ENCODE measurements at places on chromosomes 12 and 14.

DNA sequence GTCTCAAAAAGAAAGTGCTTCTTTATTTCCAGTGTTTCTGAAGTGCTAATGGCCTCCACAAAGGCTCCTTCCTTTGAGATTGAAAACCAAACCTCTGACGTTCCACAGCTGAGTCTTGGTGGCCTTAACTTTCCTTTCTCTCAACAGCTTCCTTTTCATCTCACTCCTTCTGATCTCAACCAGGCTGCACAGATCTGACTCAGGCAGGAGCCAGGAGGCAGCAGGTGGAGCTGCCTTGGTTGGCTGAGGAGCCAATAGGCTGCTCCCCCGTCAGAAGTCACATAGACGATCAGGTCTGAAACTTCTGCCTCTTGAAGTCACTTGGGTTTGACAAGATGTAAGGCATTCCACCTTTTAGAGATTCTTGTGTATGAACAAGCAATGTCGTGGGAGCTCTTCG, 9.1 kb upstream of the KCNA5 start:
- no peak for DNase-seq

- DNase-seq: peak; percentile 91
Measured at GRCh38 chr14:74240794-74241651, 1.8 kb downstream of the VSX2 start.

DNA sequence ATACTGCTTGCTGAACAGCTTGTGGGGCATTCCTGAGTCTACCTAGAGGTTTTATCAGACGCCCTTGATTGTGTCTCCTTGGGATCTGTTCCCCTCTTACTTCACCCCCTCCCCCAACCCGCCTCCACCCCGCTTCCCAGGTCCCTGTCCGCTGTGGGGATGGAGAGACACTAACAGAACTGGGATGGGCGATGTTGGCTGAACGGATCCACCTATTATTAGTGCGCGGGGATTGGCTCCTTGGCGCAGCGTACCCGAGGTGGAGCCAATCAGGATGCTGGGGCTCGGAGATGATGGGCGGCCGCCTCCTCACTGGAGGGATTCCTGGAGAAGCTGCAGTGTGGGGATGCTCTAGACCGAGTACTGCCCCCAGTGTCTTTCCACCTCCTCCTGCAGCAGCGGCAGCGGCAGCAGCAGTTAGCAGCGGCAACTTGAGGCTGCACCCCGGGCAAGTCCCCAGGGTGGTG, at the start of gene SYT1:
Gene SYT1 (plus strand): TSS at position 372 of the 467 bp plus-strand sequence.
- DNase-seq: peak; percentile 75

DNA sequence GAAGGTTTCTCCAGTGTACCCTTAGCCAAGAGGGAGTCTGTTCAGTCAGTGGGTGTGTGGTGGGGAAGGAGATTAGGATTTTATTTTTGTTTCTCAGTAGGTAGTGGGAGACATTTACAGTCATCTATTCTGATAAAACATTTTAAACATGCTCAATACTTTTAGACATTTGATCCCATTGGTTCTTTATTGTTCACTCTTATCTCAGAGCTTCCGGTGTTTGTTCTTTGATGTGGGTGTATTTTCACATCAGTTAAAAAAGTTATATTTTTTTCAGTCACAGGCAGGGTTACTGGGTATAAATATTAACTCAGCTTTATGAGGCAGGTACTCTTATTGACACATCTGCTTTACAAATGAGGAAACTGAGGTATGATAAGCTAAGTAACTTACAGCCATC, 43.3 kb upstream of the LRRK2 start:
- no peak for DNase-seq

GRCh38 chr14:99537399-99537798, 56.2 kb downstream of the CCNK start:
- DNase-seq: no peak

DNA sequence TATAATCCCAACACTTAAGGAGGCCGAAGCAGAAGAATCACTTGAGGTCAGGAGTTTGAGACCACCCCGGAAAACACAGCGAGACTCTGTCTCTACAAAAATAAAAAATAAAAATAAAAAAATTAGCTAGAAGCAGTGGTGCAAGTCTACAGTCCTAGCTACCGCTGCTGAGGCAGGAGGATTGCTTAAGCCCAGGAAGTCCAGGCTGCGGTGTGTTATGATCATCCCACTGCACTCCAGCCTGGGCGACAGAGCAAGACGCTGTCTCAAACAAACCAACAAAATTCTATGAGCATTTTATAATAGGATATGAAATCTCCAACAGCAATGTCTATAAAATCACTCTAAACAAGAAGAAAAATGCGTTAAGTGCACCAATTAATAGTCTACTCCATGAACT, 75.3 kb downstream of the PPP1R12A start:
- no peak for DNase-seq

DNA sequence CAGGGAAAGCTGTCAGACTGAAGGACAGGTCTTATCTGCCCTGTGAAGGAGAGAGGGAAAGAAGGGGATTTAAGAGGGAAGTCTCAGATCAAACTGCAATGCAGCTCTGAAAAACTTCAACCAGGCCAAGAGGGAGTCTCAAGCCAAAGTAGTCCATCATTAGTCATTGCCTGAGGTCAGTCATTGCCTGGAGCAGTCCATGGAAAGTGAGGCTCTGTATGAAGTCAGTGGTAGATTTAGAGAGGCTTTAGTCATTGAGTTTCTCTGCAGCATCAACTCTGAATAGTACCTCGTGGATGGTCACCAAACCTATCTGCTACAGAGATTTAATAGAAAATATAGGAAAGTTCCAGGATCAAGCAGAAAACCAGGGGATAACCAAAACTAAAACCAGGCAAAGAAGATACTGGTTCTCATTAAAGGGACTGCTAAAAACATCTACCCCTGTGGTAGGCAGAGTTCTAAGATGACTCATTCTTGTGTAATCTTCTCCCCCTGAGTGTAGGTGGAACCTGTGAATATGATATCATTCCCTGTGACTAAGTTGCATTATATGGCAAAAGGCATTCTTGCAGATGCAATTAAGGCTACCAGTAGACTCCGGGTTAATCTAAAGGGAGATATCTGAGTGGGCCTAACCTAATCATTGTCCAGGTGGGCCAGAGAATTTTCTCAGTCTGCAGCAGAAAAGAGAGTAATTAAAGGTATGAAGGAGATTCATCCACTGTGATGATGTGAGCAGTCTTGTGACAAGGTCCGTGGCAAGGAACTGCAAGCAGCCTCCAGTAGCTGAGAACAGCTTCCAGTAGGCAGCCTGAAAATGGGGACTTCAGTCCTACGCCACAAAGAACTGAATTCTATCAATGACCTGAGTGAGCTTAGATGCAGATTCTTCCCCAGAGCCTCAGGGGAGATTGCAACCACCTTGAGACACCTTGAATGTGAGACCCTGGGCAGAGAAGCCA, 123.1 kb downstream of the GALC start:
- DNase-seq: no peak

- no peak for DNase-seq
Measured at GRCh38 chr14:23568600-23569331, 1.2 kb upstream of the AP1G2 start.

DNA sequence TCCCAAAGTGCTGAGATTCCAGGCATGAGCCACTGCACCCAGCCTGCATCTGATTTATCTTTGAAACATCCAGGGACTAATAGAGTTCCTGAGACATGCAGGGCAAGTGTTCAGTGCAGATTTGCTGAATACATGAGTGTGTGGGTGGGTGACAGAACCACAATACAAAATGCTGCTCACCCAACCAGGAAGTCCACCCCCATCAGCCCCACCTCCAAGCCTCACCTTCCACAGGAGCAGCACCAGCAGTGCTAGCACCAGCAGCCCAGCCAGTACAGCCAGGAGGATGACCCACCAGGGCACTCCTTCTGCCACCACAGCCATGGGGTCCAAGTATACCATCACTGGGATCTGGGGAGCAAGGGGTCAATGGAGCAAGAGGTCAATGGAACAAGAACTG, 20.0 kb downstream of the ITGA7 start:
- DNase-seq: peak; percentile 53

DNA sequence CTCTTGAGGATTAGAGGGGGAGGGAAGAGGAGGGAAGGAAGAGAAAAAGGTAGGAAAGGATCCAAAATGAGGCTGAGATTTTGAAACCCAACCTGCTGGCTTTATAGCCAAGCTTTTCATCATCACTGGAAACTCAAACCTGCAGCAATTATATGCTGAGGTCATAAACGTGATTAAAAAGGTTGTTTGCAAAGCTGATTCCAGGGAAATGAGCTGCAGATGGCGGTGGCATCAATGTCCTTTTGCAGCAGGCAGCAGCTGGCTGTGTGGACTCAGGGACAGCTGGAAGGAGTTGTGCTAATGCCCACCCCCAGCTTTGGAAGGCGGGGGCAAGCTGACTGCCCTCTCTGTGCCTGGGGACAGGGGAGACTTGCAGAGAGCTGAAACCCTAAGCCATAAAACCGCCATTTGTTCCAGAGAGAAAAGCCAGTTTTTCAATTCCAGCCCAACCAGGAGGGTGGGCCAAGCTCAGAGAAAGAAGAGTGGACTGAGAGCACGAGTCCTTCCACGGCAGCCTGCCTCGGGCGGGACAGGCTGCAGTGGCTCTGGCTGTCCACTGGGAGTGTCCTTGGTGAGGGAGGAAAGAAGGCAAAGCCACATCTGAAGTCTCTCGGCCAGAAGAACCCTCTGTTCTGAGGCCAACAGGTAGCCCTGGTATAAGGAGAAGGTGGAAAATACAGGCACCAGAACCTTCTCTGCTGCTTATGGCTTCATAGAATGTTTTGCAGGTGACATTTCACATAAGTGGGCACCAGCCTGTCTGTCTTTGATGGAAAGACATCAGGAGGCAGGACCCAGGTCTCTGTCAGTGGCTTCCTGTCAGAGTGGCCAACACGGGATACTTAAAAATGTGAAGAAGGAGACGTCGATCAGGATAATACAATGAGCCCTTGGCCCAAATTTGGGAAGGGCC, 90.7 kb downstream of the SINHCAF start:
- DNase-seq: no peak

GRCh38 chr14:92680781-92681650, 67.4 kb downstream of the LGMN start:
- DNase-seq: peak; percentile 75

DNA sequence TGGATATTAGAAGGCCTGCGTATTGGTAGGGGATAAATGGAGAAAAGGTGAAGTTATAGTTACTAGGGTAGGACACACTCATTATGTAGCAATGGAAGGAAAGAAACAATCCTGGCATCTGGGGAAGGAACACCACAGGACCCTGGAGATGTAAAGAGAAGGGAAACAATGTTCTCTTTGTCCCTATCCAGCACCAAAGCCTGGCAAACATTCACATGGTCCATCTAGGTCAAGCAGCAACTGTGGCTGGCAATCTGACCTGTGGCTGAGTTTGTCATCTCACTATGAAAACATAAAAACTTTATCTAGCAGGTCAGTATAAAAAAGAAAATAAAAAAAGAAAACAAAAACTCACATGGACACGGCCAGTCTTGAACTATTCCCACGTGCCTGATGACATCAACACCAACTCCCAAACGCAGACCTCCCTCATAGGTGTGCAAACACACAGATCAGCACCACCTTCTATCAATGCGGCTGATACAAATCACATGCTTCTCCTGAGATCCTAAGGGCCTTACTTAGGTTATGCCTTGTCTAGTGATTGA, 2.6 kb downstream of the POMT2 start:
- no peak for DNase-seq

DNA sequence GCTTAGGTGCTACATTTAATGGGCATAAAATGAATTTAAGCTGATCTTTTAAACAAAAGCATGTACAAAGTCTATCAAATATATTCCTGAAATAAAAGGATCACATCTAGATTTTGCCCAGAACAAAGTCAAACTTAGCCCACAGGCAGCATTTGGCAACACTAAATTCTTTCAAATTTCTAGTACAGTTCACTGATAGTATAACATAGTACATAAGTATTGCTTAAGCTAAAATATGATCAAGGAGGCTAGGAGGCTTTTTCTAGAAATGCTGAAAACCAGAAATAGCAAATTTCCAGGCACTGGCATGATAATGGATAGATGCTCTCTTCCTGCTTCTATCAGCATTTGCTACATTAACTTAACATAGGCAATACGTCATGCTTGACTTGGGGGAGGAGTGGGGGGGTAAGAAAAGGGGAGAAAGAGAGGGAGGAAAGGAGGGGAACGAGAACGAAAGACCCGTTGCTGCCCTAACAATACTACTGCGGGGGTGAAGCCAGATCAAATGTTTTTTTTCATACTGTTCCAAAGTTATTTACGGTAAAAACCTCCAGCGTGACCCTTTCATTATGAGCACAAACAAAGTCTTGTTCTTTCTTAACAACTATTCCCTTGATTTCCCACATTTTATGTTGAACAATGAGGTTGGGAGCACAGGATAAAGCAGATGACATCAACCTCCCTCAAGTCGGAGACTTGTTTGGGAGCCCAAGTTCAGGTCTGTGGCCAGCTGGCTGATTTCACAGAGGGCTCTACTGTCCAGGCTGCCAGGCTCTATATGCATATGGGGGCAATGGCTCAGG, 10.6 kb downstream of the TMED10 start:
- no peak for DNase-seq

DNA sequence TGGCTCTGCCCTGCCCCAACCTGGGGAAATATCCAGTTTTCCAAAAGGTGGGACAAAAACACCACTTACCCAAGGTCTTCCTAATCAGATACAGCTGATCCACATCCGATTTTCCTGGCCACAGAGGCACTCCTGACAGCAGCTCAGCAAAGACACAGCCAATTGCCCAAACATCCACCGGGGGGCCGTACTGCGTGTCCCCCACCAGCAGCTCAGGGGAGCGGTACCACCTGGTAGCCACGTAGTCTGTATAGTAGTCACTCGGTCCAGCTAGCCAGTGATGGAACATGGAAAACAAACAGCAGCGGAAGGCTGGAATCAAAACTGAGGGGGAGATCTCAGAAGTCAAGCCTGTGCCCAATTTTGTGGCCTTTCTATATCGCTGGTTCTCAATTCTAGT, 28.8 kb downstream of the DMAC2L start:
- DNase-seq: no peak

DNA sequence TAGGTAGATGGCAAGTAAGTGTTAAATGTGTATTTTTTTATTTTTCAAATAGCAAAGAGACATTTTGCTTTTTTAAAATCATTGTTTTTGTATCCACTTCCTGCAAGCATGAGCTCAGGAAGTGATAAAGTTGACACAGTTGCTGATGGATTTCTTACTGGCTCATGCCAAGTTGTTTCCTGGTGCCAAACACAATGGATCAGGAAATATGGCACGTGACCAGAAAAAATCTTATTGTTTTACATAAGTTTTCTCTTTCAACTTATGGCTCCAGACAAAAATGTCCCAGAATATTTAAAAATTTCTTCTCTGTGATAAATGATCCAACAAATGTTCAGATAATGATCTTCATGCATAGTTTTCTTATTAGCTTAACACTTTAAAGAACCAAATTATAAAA, 1279.1 kb upstream of the FLRT2 start:
- DNase-seq: no peak

Data from chondrocyte (in vitro differentiated cells).